ENCODE measurements at places on chromosomes 3 and 15.

GRCh38 chr3:183587336-183587735 is 31.8 kb upstream of the KLHL6 start:
- no peak for DNase-seq

DNA sequence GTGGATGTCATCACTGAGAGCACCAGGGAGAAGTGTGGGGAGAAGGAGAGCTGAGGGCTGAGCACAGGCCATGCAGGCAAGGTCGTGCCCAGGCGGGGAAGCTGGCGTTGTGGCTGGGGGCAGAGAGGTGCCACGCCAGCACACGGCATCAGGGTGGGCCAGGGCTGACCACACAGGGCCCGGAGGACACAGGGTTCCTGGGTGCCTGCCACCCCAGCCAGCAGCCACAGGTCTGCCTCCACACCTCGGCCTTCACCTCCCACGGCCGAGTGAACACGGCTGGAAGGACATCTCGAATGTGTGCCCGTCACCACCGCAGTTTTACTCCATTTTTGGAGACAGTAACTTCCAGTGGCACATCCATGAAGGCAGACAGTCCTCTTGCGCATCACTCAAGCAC is 77.1 kb downstream of the ATP10A start:
- DNase-seq = no peak

DNA sequence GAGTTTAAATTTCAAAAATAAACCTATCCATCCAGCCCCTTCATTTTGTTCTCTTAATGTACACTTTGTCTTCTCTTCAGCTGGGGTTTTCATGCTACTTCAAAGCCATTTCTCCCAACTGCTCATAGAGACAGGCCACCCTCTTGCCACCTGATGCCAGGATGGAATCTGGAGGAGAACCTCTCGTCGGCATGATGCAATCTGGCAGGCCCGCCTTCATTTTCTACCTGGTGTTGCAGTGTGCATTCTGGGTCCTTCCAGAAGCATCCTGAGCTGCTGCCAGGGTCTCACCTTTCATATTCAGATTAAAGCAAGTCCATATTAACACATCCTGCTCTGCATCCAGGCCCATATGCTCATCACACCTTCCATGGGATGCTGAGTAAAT is 60.8 kb downstream of the CTNNB1 start:
- no peak for DNase-seq

- no peak for DNase-seq
These were observed 42.2 kb upstream of the IGF2BP2 start for GRCh38 chr3:185866995-185867394.

DNA sequence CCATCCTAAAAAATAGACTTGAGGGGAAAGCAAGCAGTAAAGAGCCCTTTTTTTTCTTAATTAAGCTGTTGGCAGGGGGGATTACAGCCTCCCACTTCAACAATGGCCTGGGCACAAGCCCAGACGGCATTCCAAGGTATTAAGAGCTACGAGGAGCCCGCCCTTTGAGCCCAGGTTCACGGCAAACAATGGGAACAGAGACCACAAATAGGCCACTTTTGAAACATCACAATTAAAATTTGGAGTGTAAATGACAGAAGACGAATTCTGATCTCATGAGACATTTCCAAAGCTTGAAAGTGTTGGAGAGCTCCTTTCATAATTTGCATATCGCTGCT is 8.9 kb downstream of the CHSY1 start:
- DNase-seq = no peak

- no peak for DNase-seq
These were observed 48.0 kb downstream of the SLC15A2 start for GRCh38 chr3:121942116-121942786.

Data from GM12892 (cell line).